ENCODE measurements at places on chromosomes 7 and 10.

DNA sequence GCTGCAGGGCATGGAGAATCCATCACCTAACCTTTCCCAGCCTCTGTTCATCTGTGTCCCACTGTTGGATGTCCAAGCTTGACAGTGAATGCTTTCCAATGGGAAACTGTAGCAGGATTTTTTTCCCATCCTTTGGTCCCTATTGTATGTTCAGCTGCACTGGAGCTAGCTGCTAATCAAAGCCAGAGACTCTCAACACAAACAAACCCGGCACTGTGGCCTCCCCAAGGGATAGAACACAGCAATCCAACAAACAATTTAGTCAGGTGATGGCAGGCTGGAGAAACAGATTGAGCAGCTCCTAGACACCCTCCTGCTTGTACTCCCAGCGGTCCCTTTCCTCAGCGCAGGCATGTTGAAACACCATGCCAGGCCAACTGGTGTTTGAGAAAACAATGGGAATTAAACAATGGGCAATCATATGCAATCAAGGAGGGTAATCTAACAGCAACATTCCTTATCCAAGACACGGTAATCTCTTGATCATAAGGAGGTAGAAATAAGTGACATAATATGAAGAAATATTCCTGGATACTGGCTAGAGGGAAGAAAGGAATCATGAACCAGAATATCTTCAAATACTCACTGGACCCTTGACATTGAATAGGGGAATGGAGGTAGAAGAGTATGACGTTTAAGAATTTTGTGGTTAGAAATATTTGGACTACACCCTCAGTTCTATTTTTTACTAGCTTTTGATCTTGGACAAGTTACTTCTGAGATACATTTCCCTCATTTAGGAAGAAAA, 15.0 kb downstream of the PTN start:
- DNase-seq = no peak

DNA sequence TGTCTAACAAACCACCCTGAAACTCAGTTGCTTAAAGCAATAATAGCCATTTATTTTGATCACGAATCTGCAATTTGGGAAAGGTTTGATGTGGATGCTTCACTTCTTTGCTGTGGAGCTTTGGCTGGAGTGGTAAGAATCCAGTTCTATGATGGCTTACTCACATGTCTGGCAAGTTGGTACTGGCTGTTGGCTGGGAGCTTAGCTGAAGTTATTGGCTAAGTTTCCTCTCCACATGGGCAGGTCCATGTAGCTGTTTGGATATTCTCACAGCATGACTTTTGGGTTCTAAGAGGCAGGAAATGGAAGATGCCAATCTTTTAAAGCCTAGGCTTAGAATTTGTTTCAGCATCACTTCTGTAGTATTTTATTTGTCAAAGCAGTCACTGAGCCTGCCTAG, 277.6 kb upstream of the NRP1 start:
- DNase-seq = peak; percentile 3

DNA sequence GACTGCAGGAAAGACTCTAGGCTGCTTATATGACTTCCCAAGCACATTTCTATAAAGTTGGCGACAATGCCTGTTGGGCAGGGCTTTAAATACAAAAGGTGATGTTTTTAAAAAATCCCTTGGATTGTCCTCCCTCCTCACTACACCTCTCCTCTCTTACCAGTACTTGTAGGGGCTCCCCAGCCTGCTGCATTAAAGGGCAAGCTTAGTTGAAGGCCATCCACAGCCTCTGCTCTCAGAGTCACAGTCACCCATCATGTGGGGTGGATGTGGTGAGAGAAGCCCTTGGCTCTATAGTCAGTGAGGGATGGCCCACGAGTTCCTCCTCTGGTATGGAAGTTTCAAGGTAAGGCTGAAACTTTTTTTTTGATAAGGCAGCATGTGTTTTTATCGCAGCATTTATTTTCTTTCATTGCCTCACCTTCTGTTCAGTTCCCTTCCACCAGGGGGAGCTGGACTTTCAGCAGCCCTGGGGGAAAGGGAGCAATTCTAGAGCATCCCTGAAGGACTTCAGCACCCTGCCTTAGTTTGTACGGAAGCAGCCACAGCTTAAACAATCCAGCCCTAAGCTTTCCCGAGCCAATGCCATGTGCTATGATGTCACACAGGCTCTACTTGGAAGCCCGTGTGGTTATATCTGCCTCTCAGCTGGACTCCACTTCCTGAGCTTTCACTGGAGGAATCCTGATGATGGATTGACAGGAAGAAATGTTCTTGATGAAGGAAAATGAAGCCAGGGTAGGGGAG, 131.9 kb downstream of the CALCR start:
- DNase-seq = peak; percentile 20

DNA sequence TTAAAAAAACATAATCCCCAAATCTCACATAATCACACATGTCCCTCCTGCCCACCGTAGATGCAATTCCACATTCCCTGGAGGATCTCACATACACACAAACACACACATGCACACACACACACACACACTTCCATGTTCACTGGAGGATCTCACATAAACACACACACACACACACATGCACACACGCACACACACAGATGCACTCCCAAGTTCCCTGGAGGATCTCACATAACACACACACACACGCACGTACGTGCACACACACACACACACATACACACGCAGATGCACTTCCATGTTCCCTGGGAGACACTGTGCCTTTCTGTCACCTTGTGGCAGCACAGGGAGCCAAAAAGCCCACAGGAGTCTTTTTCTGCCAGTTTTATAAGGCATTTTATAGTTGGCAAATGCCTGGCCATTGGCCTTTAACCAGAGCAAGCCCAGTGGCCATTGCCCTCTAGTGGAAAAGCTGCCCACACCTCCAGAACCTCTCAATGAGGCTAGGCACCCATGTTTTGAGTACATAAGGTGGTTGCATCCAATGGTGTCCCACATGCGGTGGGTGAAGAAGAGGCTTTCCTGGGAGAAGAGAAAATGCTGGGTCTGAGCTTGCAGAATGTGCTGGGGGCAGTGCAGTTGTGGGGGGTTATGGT, 115.4 kb upstream of the ACBD5 start:
- no peak for DNase-seq

GRCh38 chr7:97021747-97022490, 2.7 kb downstream of the DLX5 start:
- no peak for DNase-seq
